ENCODE measurements at places on chromosomes 12 and 14. TPM values are rescaled to one million over a fixed set of nuclear protein-coding genes. Genes with fewer than 3 reads are reported as not detected.

GRCh38 chr12:76790564-76791552 lies 26.9 kb downstream of the ZDHHC17 start:
- H3K27me3 ChIP-seq: no peaks in the 10 kb centered on the region
- no peak overlapping the region for H3K4me3 ChIP-seq
- no peak overlapping the region for H3K27ac ChIP-seq
- no peaks in the 10 kb centered on the region for H3K36me3 ChIP-seq

GRCh38 chr14:21133901-21134300 lies 22.0 kb downstream of the OR5AU1 start:
- H3K27ac ChIP-seq: no peak overlapping the region
- DNase-seq: no peak
- H3K27me3 ChIP-seq: no peaks in the 10 kb centered on the region
- no peak overlapping the region for H3K4me3 ChIP-seq

DNA sequence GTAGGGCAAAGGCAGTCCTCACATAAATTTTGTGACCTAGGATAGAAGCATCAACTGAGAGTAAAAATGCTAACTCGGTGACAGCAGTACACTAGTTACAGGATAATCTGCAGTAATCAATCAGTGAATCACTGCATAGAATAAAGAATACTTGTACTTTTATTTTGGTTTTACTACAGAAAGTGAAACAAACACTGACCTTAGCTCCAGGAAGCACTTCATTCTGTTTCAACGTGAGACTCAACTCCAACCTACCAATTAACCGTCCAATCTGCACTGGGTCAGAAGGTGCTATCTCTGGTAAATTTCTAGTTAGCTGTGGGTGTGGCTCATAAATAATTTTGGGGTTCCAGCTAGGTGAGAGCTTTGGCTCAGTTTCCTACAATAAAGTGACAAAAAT lies 21.8 kb downstream of the ATG2B start:
- H3K36me3 ChIP-seq: peaks cover 50% of the 10 kb centered on the region
- no peak overlapping the region for H3K4me3 ChIP-seq
- H3K4me1 ChIP-seq: no peaks in the 10 kb centered on the region
- no peak overlapping the region for H3K27ac ChIP-seq
- H3K27me3 ChIP-seq: no peaks in the 10 kb centered on the region

DNA sequence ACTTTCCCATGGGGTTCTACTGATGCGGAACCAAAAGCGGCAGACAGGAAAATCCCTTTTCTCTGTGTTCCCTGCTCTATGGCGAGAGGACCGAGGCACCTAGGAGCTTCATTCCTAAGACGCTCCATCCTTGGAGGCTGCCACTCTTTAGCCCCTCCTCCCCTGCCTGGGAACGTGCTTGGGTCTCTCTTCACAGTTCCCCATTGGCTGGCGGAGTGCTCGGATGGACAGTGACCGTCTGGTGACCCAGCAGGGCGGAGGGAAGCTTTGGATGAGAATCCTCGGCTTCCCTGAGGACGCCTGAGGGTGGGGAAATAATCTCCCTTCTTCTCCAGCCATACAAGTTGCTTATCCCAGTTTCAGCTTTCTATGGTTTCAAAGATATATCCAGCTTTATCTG lies 37.3 kb downstream of the KCNA5 start:
- no peaks in the 10 kb centered on the region for H3K36me3 ChIP-seq
- DNase-seq: no peak
- H3K4me1 ChIP-seq: no peaks in the 10 kb centered on the region
- no peak overlapping the region for H3K27ac ChIP-seq
- H3K4me3 ChIP-seq: no peak overlapping the region
- no peaks in the 10 kb centered on the region for H3K27me3 ChIP-seq

MLEC gene
- total RNA-seq: 67.8 TPM

DNA sequence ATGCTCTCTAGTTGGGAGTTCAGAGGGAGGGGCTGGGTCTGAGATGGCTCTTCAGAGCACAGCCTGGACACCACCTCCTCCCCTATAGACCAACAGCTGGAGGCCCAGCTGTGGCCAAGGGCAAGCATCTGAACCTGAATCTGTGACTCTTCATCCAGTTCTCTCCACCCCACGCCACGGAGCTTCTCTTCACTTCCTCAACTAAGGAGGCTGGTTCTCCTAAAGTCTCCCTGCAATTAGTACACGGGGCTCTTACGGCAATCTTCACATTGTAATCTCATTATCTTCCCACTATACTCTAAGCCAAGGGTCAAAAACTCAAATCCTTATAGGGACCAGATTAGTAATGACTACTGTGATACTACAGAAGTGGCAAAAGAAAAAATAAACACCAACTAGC lies 9.8 kb downstream of the NRDE2 start:
- no peaks in the 10 kb centered on the region for H3K36me3 ChIP-seq
- no peak for DNase-seq
- no peaks in the 10 kb centered on the region for H3K4me1 ChIP-seq
- no peak overlapping the region for H3K4me3 ChIP-seq

- no peak overlapping the region for H3K4me3 ChIP-seq
- H3K27me3 ChIP-seq: no peaks in the 10 kb centered on the region
- H3K27ac ChIP-seq: no peak overlapping the region
- H3K36me3 ChIP-seq: no peaks in the 10 kb centered on the region
- no peaks in the 10 kb centered on the region for H3K4me1 ChIP-seq
- DNase-seq: no peak
Measured at GRCh38 chr14:38547961-38548490, 292.1 kb upstream of the CLEC14A start.

DNA sequence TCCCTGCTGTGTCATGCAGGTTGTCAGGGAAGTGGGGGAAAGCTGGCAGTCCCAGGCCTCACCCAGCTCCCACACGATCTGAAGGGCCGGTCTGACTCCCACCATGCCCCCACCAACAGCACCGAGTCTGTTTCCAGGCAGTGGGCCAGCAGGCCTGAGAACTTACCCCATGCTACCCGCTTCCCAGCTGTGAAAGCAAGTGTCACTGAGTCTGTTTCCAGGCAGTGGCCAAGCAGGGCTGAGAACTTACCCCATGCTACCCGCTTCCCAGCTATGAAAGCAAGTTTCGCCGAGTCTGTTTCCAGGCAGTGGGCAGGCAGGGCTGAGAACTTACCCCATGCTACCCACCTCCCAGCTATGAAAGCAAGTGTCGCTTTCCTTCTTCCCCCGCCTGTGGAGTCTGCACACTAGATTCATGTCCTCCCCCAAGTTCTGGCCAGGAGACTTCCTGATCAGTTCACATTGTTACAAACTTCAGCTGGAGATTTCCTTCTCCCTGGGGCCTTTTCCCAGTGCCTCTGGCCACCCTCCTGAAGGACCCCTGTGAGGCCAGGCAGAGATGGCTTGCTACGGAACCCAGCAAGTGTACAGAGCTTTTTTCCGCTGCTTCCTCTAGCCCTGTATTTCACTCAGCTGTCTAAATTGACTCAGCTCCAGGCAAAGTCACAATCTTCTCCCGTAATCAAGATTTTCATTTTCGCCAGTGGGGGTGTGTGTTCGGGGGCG lies 435.4 kb downstream of the TMTC2 start:
- H3K27me3 ChIP-seq: no peaks in the 10 kb centered on the region
- no peak for DNase-seq
- no peaks in the 10 kb centered on the region for H3K36me3 ChIP-seq
- no peaks in the 10 kb centered on the region for H3K4me1 ChIP-seq
- no peak overlapping the region for H3K27ac ChIP-seq
- H3K4me3 ChIP-seq: no peak overlapping the region

C12orf50 gene
- total RNA-seq: not detected

- H3K36me3 ChIP-seq: no peaks in the 10 kb centered on the region
- no peak for DNase-seq
- no peaks in the 10 kb centered on the region for H3K27me3 ChIP-seq
- H3K27ac ChIP-seq: no peak overlapping the region
Measured at GRCh38 chr12:26632756-26633155, 200.2 kb downstream of the ITPR2 start.
